Stimulated activated CD8-positive, alpha-beta memory T cell treated with anti-CD3 and anti-CD28 coated beads, Interleukin-4, amount 100 ng/mL, for 48 hours (primary cell): ENCODE measurements at places on chromosomes 1 and 21.

- no peak for DNase-seq
Observed at GRCh38 chr1:159949981-159950381, 4.1 kb downstream of the SLAMF9 start.

GRCh38 chr1:166031932-166032571 is 134.7 kb downstream of the FAM78B start:
- DNase-seq = no peak

- no peak for DNase-seq
Observed at GRCh38 chr1:192170196-192170984, 12.1 kb downstream of the RGS18 start.

- no peak for DNase-seq
Observed at GRCh38 chr1:241482761-241483250, 36.7 kb downstream of the FH start.

DNA sequence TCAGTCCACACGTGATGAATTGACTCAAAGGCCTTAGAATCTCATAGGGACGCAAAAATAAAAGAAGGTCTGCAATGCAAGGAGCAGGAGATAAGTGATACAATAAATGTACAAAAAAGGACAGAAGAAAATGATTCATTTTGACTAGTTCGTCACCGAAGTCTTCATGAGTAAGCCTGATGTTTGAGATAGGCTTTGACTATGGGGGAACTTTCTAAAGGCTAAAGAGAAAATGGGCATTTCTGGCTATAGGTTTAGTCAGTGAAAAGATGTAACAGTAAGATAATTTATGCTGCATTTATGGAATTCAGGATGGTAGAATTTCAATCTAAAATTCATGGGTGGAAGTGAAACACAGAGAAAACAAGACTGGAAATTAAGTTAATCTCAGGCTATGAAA is 163.0 kb downstream of the ADGRL4 start:
- no peak for DNase-seq

- no peak for DNase-seq
Observed at GRCh38 chr1:50852889-50853288, 107.2 kb downstream of the FAF1 start.

GRCh38 chr1:46401154-46401913 is 7.2 kb downstream of the FAAH start:
- DNase-seq = no peak

DNA sequence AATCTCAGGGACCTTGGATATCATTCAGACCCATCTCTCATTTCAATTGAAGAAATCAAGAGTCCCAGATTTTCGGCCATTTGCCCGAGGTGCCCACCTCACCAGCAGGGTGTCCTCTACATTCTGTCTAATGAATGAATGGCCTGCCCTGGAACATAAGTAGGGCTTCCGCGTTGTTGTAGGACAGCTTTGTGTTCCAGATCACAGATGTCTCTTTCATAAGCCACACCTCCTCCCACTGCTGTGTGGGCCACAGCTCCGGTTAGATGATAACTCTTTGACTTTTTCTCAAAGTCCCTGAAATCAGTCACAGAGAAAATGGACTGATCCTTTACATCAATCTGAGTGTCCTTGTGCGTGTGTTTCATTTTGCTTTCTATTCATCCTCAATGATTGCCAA is 144.4 kb downstream of the RGS7 start:
- DNase-seq = no peak

GRCh38 chr1:42769811-42770210 is 2.8 kb downstream of the C1orf50 start:
- DNase-seq = no peak

- no peak for DNase-seq
Observed at GRCh38 chr1:53092659-53093450, 30.8 kb downstream of the PODN start.

DNA sequence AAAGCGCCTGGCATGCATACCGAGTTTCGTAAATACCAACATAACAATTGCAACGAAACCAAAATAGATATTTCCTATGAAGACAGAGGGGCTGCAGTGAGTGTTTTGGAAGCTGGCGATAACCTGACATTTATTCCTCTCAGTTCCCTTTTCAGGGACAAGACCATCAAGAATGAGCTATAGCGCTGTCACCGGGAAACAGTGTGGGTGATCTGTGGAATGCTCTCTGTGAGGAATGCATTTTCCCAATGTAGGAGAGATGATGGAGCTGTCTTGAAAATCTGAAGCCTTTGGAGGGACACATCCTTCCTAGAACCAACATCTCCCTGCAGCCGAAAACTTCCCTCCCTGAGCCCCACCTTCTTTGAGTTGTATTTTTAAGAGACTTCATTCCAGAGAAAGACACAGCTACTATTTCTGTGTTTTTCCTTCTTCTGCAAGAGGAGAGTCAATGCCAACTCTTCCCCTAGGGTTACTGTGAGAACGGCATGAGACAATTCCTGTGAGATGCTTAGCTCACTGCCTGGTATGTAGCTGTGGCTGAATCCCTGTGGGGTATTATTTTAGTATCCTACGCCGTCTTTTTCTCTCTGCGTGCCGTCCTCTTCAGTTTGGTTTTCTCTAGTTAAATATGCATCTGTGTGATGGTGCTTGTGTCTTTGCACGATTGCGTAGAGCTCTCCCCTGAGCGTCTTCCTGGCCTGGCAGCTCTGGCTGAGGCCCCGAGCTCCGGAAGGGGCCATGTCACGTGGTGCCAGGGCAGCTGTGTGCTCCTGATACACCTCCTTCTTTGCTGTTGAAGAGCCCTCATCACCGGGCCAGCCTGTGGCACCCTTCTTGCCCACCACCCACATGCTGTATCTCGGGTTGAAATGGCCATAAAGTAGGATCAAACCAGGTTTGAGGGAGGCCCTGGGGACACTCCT is 45.2 kb downstream of the AJAP1 start:
- no peak for DNase-seq

GRCh38 chr1:201171063-201172036 is 17.1 kb upstream of the TMEM9 start:
- peak; percentile 78 for DNase-seq

DNA sequence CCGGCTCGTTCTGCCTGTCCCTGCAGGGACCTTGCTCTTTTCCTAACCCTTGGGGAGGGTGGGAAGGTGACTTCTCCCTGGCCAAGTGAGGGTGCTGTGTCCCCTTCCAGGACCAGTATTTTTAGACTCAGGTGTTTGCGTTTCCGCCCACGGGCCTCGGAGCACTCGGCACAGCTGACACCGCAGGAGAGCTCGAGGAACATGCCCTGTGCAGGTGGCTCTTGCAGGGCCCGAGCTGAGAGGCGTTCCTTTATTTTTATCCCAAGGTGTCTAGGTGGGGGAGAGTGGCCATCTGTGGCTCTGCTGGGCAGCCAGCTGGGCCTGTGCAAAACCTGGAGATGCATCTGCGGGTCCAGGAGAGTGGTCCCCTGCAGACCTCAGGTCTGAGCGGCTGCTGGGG is 16.0 kb downstream of the PLCH2 start:
- DNase-seq = no peak

- peak; percentile 56 for DNase-seq
Observed at GRCh38 chr1:229557913-229558414, 543 bp downstream of the ABCB10 start.

- peak; percentile 3 for DNase-seq
Observed at GRCh38 chr1:29672416-29673227, 436.3 kb downstream of the PTPRU start.

- peak; percentile 68 for DNase-seq
Observed at GRCh38 chr1:93180723-93181613, at the start of gene CCDC18. TSS of gene CCDC18 (plus strand) at chr1:93180724. CDS start at chr1:93183362, 2,638 bp downstream.

GRCh38 chr1:34670982-34671381 is 83.9 kb upstream of the GJB5 start:
- DNase-seq = no peak

GRCh38 chr1:59178339-59179187 is 118.3 kb upstream of the FGGY start:
- DNase-seq = no peak

GRCh38 chr1:224739997-224740684 is 124.0 kb downstream of the CNIH3 start:
- no peak for DNase-seq

DNA sequence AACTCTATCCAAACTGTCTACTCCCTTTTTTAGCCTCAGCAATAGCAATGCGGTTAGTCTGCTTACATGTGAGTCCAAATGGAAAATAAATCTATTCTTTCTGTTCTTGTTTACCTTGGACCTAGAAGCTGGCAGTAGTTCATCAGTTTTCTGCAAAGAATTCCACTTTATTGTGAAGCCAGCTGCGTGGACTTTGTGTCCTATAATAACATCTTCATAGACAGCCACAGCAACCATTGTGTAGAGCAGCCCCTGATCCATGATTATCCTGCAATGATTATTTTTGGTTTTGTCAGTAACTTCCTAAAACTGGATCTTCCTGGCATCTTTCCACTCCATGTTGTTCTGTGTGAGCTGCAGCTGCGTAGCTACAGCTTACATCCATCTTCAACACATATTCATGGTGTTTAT is 408.7 kb downstream of the NUF2 start:
- no peak for DNase-seq

- DNase-seq = peak; percentile 52
Observed at GRCh38 chr1:233598891-233599541, 14.9 kb upstream of the KCNK1 start.

DNA sequence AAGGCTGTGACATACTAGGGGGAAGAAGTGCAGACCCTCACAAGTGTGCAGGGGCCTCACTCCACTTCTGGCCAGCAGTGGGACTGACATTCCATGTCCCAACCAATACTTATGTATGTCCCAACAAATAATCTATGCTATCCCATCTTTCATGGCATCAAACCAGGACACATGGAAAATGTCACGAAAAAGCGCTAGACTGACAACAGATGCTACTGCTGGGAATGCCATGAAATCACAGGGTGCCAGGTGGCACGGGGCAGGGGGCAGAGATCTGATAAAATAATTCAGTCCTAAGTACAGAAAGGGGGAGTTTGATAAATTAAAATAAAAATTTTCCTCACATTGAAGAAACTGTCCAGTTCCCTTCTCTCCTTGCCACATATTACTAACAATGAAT is 27.6 kb upstream of the BCAS2 start:
- DNase-seq = no peak

DNA sequence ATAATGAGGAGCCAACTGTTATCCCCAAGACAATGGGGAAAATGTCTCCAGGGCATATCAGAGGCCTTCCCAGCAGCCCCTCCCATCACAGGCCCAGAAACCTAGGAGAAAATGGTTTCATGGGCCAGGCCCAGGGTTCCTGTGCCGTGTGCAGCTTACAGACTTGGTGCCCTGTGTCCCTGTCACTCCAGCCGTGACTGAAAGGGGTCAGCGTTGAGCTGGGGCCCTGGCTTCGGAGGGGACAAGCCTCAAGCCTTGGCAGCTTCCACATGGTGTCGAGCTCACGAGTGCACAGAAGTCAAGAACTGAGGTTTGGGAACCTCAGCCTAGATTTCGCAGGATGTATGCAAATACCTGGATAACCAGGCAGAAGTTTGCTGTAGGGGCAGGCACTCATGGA is 18.1 kb downstream of the SIPA1L2 start:
- DNase-seq = no peak

DNA sequence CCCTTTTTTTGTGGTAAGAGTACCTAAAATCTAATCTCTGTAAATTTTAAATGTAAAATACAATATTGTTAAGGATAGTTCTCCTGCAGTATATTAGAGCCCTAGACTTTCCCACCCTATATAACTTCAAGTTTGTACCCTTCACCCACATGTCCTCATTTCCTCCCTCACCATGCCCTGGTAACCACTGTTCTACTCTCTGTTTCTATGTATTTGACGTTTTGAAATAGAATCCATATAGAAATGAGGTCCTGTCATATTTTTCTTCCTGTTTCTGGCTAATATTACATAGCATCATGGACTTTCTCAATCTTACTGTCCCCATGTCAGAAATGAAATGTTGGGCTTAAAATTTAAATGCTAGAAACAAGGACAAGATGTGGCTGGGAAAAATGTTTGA is 24.8 kb downstream of the GBP7 start:
- no peak for DNase-seq

- no peak for DNase-seq
Observed at GRCh38 chr1:207048041-207048440, 3.0 kb downstream of the YOD1 start.

DNA sequence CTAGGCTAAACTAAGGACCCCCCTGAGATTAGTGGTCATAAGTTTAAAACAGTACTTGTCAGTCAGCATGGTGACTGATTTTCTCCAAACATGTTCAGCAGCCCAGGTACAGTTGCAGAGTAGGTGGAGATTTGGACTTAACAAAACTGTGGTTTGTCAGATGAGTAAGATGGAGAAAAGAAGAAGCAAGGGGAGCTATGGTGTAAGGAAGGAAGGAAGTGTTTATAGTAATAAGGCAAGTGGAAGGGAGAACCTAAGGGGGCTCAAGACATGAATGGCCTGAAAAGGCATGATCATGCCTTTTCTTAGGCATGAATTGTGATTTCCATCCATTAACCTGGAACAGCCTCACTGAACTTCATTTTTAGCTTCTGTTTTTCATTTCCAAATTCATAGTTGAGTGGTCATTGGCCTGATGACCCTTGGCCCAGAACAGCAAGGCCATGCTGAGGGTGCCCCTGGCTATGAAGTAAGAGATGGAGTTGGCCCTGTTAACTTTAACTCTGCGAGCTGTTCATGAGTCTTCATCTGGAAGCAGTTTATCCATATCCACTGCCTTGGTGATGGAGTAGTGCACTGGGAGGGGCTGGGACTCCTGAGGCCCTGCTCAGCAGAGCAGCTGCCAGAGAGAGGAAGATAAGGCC is 60.7 kb downstream of the LRRC8D start:
- no peak for DNase-seq

DNA sequence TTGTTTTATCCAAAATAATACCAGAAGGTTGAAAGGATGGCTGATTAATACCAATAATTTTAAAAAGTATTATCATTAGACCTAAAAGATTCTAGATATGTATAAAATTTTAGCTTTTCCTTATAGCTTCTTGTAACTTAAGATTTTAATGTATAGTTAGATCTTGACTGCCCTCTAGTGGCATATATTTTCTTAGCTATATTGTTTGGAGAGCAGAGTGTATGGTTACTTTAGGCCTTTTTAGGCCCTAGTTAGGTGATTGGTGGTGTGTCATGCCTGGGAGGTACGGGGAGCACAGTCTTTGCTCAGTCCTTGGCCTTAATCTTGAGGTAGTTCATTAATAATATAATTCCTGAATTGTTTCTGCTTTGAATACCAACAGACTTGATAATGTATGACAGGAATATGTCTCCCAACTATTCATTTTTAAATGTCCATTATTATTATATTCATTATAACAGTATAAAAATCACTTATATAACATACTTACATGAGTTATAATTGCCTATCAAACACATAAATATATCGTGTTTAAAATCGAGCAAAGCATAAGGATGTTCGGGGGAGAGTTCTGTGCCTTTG is 328.4 kb downstream of the ZP4 start:
- DNase-seq = no peak

DNA sequence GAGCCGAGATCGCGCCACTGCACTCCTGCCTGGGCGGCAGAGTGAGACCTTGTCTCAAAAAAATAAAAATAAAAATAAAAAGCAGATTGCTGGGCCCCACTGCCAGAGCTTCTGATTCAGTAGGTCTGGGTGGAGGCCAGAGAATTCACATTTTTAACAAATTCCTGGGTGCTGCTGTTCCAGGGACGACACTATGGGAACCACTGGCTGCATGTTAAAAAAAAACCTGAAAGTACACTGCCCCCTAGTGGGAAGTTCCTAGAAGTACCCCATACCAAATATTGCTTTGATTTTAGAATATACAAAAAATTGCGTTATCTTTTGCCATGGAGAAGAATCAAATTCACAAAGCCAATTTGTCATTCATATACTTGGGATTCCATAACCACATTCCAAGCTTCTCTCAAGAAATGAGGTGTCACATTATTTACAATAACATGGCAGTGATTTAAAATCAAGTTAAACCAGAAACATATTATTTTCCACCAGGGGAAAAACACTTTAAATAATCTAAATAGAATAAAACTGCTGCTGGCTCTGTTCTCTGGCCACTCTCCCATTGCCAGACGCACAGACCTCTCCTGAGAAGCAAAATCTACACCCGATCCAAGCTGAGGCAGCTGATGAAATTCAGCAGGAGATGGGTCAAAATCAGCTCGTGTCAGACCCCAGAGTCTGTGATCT is 27.4 kb downstream of the SYF2 start:
- peak; percentile 32 for DNase-seq
